ENCODE measurements at places on chromosomes 16 and 17. TPM values are rescaled to one million over a fixed set of nuclear protein-coding genes. Genes with fewer than 3 reads are reported as not detected.

The NPIPA3 gene
- total RNA-seq, result 3.3 TPM

The SLC6A2 gene
- total RNA-seq, result not detected

The OTOA gene
- total RNA-seq, result not detected

The MILR1 gene
- not detected for total RNA-seq

The KRT222 gene
- not detected for total RNA-seq

The KRT31 gene
- not detected for total RNA-seq

The VPS25 gene
- 89.5 TPM for total RNA-seq

The DNAJA2 gene
- 84.2 TPM for total RNA-seq

The ZFP3 gene
- total RNA-seq, result 1.9 TPM

The KRT33A gene
- total RNA-seq, result not detected

The BCO1 gene
- total RNA-seq, result not detected

The TSPAN10 gene
- total RNA-seq, result 0.14 TPM

The MFSD6L gene
- 0.14 TPM for total RNA-seq

The SULT1A2 gene
- 0.23 TPM for total RNA-seq

The FCSK gene
- 19.6 TPM for total RNA-seq

The AMZ2 gene
- total RNA-seq, result 75.8 TPM

The HAP1 gene
- total RNA-seq, result 0.05 TPM

DNA sequence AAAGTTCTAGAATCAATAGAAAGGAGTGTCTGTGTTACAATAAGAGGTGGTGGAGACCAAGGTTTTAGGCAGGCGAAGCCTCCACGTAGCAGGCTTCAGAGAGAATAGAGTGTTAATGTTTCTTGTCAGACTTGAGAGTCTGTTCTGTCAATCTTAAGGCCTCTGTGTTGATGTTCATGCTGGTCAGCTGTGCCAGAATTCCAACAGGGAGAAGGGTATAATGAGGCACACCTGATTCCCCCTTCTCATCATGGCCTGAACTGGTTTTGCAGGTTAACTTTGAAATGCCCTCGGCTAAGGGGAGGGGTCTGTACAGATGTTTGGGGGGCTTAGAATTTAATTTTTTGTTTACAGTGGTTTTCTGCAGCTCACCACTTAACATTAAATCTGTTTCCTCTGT is 46.0 kb downstream of the RNF112 start:
- DNase-seq, result no peak

- DNase-seq, result no peak
These were observed 40.0 kb downstream of the MAPT start for GRCh38 chr17:45934044-45934979.

GRCh38 chr17:59756236-59756818 is 48.9 kb downstream of the VMP1 start:
- no peak for DNase-seq

DNA sequence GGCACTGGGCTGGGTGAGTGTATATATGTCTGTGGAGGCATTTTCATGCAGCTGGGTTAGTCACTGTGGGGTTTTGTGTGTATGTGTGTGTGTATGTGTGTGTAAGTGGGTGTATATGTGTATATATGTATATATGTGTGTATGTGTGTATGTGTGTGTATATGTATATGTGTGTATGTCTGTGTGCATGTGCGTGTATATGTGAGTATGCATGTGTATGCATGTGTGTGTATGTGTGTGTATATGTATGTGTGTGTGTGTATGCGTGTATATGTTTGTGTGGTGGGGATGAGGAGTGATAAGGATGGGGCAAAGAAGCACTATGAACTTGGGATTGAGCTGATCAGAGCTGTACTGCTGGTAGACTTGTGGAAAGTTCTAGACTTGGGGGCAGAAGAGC is 29.0 kb upstream of the PLLP start:
- no peak for DNase-seq

GRCh38 chr16:81198635-81199034 is 39.9 kb upstream of the BCO1 start:
- no peak for DNase-seq

GRCh38 chr16:66144641-66145040 is 221.8 kb upstream of the CDH5 start:
- DNase-seq, result no peak

DNA sequence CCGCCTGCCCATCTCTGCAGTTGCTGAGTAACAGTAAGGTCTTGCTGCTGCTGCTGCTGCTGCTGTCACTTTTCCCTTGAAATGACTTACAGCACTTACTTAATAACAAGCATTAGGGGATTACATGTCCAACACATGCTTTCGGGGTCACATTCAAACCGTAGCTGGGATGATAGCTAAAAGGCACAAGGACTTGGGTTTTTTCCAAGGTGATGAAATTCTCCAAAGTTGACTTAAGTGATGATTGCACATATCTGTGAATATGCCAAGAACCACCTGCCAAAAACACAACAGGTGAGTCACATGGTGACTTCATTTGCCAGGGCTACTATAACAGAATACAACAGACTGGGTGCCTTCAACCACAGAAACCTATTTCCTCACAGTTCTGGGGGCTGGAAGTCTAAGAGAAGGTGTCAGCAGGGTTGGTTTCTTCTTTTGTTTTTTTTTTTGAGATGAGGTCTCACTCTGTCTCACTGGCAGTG is 121.9 kb upstream of the TNRC6C start:
- no peak for DNase-seq

DNA sequence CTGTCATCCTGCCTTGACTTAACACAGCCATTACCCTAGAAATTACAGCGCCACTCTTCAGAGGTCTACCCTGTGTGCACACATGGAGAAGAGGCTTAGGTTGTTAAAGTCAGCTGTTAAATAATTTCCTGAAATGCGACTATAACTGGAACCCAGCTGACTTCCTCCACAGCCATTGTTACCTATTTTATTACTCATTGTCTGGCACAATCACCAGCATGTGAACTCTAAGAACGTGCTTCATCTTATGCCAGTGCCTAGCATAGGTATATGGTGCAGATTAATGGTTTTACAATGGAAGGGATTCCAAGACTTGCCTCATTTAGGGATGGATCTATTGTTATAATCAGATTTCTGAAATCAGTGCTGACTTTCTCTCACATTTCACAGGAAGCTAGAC is 11.9 kb downstream of the RDM1 start:
- DNase-seq, result no peak

DNA sequence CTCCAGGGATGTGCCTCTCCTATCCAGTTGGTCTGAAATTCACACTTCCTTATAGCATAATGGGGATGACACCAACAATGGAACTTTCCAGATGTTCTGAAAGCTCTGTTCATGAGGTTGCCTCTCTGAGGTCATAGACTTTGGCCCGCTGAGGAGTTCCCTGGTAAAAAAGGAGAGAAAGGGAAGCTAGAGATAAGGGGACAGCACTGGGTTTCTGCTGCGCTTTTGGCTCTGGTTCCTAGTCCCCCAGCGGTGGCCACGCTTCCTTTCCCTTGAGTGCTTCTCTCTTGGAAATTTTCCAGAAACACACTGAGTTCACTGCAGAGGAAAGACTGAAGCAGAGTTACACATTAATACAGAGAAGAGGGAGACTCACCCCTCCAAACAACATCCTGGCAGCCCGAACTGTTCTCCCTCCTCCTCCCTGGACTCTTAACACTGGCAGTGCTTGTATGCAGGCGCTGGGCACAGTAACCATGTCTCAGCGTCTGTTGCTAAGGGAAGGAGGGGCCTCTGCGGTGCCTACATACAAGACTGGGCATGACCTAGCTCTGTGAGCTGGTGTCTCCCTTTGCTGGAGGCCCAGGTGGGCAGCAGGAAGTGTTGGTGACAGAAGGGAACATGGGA is at the start of gene DNAH3:
DNAH3 (minus strand) TSS at position 472 of the 627 bp plus-strand sequence. CDS start 527 bp downstream, outside the sequence.
- DNase-seq, result no peak

- DNase-seq, result no peak
These were observed 2.1 kb downstream of the CHAD start for GRCh38 chr17:50466371-50467113.

- peak; percentile 67 for DNase-seq
These were observed 54.8 kb upstream of the MAP3K14 start for GRCh38 chr17:45371414-45372324.

- peak; percentile 73 for DNase-seq
These were observed 34.7 kb downstream of the ADCY9 start for GRCh38 chr16:4081521-4082021.

- DNase-seq, result no peak
These were observed 56.4 kb downstream of the IRX5 start for GRCh38 chr16:54987081-54987480.

- DNase-seq, result no peak
These were observed 375.9 kb downstream of the CDH13 start for GRCh38 chr16:83002351-83003334.

DNA sequence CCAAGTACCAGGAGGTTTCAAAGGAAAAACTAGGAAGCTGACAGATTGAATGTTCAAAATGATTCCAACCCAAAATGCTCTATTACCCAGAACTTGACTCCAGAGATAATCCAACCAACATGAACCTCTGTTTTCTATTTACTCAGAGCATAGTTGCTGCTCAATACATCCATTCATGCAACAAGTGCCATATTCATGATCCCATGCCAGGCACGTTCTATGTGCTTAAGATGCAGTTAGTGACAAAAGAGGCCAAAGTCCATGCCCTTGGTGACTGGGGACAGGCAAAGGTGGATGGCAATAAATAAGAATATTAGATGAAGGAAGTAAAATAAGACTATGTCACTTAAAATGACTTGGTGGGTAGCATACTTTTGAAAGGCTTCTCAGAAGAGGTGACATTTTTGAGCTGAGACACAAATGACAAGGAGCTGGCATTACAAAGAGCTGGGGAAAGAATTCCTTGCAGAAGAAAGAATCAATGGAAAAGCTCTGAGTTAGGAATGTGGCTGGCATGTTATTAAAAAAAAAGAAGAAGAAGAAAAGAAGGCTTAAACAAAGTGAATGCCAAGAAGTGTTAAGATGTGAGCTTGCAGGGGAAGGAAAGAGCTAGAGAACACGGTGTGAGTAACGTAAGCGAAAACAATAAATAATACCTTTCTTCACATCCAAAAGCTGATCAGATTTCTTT is 34.5 kb downstream of the TOX3 start:
- no peak for DNase-seq

- DNase-seq, result no peak
These were observed 29.9 kb upstream of the LHX1 start for GRCh38 chr17:36907407-36907806.

DNA sequence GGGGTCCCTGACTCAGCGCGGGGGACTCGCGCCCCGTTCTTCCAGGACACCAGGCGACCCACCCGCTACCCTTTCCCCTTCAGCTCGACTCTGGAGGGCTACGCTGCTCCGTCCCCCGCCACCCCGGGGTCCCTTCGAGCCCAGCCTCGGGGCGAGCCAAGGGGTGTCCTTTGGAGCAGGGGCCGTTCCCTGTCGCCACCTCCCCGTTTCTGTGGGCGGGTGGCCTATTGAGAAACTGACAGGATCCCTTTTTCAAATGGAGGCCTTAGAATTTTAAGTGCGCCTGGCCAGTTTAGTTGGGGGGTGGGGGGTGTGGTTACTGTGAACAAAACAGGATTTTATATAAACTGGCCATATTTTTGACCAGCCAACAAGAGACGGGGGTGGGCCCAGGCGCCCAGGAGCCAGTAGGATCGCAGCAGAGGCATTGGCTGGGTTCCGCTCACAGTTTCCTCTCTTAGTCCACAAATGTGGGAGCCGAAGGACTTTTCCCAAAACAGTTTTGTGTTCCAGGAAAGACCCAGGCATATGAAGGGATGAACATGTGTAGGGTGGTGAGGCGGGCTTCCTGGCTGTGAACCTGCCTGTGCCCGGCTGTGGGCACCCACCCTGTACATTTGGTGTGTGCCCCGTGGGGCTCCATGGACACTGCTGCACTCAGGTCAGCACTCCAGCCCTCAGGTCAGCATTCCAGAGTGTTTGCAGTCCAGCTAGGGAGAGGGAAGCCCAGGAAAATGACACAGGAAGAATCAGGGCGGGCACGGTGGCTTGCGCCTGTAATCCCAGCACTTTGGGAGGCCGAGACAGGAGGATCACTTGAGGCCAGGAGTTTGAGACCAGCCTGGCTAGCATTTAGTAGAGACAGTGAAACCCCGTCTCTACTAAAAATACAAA is 722 bp upstream of the TIMP2 start:
- DNase-seq, result no peak

DNA sequence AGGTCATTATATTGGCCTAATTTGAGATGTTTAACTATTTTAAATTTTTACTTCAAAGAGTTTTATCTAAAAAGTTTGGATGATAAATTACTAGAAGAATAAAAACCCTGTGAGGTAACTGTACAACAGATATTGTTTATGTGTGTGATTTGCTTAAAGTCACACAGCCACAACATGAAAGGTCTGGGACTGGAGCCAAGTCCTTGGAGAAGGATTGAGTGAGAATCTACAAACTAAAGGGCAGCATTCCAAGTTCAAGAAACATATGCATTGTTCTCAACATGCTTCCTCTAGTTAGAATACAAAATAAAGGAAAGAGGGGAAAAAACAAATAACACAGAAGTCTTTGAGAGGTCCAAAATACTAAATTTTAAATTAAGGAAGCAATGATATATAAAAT is 131.5 kb upstream of the MON1B start:
- DNase-seq, result no peak

GRCh38 chr16:50309156-50309526 is 42.8 kb downstream of the ADCY7 start:
- no peak for DNase-seq

- DNase-seq, result peak; percentile 53
These were observed 15.2 kb downstream of the IL21R start for GRCh38 chr16:27417047-27417671.

GRCh38 chr16:89837014-89837546 is 8.8 kb downstream of the SPIRE2 start:
- no peak for DNase-seq

DNA sequence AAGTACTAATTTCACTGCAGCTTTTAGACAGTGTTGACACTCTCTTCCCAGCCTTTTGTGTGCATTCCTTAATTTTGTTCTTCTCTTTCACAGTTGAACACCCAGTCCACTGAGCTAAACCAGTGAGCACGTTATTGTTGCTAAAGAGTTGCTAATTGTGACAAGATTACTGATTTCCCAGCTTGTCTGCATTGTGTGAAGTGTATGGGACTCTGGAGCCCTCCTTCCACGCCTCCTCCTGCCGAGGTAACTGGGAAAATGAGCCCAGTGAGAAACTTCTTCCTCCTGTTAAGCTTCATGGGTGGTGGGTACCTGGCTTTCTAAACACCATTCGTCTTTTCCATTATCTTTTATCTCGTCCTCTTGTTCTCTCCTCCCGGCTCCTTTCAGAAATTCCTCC is 29.8 kb upstream of the DNAH17 start:
- no peak for DNase-seq

GRCh38 chr17:56674401-56674925 is 81.0 kb downstream of the NOG start:
- DNase-seq, result no peak

- no peak for DNase-seq
These were observed 8.6 kb downstream of the MAP2K3 start for GRCh38 chr17:21292867-21293830.

DNA sequence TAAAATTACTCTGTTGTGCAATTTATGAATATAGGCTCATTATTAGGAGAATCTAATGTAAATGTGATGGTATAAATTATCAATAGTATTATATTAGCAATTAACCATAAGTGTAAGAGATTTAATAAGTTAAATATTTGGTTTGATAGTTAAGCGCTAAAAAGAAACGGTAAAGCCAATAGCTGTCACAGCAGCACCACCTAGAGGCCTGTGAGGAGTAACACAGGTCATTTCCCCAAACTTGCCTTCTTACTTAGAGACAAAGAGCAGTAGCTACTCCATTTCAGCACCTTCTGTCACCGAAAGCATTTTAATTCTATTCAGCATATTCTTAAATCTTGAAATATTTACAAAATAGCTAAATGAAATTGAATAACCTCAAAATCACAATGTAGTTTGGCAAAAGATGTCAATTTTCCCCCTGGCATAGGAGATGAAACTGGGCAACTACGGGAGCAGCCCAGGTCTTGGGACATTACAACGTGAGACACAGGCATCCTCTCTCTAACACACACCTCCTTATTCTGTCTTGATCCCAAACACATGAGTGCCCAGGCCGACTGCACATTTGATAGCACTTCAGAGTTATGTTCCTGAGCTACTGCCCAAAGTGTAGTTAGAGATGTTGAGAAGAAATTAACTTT is 14.3 kb upstream of the DYNLRB2 start:
- DNase-seq, result peak; percentile 88
